ENCODE measurements at places on chromosomes 3 and 15. TPM values are rescaled to one million over a fixed set of nuclear protein-coding genes. Genes with fewer than 3 reads are reported as not detected.

DNA sequence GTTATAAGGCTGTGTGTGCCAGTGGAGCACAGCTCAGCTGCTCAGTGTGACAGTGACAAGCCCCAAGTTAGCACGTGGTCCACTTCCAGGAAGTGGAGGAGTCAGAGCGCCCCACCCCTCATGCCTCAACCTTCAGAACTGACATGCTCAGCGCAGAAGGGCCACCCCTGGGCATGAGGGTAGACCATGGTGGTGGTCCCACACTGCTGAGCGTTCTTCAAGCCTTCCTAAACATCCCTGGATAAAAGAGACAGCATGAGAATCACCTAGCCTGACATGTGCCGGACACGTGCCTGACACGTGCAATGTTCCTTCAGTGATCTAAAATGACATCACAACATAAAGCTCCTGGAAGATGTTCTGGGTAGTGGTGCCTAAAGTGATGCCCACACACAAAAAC lies 16.8 kb downstream of the ATP10A start:
- DNase-seq = no peak

GRCh38 chr3:99925584-99926230 lies 108.0 kb downstream of the CMSS1 start:
- no peak for DNase-seq

GRCh38 chr3:187810021-187810446 lies 64.8 kb upstream of the BCL6 start:
- no peak for DNase-seq

DNA sequence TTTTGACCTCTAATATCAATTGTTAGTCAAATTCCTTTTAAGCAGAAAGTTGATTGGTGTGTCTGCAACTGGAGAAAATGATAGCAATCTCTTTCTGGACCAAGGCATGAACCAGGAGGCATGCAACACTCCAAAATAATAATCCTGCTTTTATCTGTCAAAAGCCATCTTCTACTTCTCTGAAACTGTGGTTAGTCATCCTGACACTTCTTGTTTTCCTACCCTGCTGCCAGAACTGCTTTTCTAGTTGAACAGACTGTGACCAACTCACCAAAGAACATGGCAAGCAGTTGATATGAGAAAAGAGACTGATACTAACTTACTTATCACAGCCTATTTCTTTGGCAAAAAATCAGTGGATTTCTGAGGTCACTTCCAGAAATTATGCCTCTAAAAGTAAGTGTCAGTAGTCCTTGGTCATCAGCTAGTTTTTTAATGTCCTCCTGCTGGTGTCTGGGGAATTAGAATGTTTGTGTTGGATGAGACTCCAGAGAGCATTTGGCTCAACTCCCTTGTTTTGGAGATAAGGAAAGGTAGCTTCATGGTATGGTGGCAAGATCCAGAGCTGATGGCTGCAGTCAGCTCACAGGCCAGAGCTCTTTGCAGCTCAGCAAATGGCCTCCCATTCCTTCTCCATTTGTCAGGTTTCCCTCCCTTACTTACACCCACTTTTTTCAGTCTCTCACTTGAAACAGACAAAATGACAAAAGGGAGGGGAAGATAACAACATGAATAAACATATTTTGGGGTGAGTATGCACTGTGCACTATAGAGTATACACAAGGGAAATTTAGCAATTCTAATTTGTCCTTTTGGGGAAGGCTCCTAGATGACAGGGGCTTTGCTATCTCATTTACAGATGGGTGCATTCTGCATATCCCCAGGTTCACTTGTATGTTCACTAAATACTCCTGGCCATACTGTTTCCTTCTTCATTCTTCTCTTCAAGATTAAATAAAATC lies 7.0 kb downstream of the CRYGS start:
- no peak for DNase-seq

- DNase-seq = peak; percentile 82
Observed at GRCh38 chr3:126132751-126133511, 47.5 kb downstream of the ALDH1L1 start.

- no peak for DNase-seq
Observed at GRCh38 chr3:11626084-11626463, 17.6 kb downstream of the VGLL4 start.

DNA sequence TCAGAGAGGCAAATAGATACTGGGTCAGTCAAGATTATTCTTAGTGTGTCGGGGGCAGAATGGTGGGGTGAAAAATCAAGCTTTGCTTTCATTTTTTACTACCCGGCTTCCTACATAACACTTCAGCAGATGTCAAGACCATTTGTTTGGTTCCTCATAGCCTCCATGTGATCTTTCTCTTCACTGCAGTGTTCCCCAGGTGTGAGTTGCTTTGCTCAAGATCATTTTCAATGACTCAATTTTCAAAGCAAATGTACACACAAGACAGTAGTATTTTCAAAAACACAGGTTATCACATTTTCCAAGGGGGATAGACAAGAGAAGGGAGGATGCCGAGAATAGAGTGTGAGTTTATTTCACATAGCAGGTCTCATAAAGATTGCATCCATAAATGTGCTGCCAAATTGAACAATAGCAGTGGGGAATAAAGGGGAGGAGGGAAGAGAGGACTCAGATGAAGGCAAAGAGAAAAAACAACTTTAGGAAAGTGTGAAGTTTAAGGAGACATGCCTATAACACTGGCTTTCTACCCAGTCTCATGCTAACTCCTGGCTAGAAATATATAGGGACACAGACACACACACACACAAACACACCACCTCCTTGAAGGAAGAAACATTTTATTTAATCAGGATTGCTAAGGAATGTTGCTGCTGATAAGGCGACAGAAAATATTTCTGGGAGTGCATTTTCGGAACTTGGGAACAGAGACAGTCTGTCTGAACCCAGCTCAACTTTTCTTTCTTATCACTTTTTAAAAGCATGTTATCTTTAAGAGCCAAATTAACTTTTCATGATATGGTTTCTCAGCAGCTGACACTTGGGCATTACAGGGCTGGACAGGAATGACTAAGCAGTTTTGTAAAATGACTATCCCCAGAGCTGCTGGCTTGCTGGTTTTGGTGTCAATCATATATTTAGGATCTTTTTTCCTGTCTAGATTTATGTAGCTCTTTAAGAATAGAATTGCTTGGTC lies 402.4 kb downstream of the RBMS3 start:
- DNase-seq = no peak

- DNase-seq = no peak
Observed at GRCh38 chr15:27757052-27757451, 342.1 kb downstream of the OCA2 start.

- no peak for DNase-seq
Observed at GRCh38 chr15:90223441-90224165, 10.1 kb downstream of the CIB1 start.

GRCh38 chr15:98648654-98649471 lies 524 bp downstream of the IGF1R start:
- peak; percentile 69 for DNase-seq

- no peak for DNase-seq
Observed at GRCh38 chr3:7573330-7573729, 712.4 kb downstream of the GRM7 start.

GRCh38 chr3:25855266-25855784 lies 65.4 kb downstream of the OXSM start:
- DNase-seq = no peak

DNA sequence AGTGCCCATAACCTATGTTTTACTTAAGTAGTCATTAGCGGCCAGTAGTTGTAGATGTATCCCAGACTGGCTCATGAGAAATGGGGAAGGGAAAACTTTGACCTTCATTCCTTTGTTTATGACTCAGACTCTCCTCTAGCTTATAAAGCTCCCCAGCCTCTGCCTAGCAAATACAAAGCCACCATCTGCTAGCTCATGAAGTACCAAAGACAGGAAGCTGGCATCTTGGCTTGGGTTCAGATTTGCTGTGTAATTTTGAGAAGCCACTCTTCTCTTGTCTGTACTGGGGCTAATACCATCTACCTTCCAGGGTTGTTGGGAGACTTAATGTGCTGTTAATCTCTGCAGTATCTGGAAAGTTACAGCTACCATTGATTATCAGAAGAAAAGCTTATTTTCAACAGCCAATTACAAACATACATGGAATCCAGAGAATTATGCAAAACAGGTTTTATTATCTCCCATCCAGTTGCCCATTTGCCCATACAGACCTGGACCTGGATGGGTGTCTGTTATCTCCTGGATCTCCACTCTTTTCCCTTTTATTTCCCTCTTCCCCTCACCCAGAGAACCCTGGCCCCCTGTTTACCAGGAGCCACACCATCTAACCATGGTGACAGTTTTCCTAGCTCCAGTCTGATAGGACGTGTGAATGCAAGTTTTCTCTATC lies 153.8 kb downstream of the SEMA6D start:
- DNase-seq = no peak

DNA sequence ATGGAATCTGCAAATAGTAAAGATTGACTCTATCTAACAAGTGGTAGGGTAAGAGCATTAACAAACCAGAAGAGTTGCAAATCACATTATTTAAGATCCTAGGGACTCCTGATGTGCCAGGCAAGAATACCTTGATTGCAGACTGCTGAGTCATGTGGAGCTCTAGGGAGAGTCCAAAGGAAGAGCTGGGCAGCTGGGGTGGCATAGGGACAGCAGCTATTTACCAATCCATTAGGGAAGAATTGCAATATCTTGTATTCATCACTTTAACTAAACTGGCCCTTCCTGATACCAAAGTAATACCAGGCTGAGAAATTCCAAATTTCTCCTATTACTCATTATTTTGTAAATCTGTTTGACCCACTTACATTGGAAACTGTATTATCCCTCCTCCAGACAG lies 52.2 kb upstream of the ACP3 start:
- DNase-seq = no peak

DNA sequence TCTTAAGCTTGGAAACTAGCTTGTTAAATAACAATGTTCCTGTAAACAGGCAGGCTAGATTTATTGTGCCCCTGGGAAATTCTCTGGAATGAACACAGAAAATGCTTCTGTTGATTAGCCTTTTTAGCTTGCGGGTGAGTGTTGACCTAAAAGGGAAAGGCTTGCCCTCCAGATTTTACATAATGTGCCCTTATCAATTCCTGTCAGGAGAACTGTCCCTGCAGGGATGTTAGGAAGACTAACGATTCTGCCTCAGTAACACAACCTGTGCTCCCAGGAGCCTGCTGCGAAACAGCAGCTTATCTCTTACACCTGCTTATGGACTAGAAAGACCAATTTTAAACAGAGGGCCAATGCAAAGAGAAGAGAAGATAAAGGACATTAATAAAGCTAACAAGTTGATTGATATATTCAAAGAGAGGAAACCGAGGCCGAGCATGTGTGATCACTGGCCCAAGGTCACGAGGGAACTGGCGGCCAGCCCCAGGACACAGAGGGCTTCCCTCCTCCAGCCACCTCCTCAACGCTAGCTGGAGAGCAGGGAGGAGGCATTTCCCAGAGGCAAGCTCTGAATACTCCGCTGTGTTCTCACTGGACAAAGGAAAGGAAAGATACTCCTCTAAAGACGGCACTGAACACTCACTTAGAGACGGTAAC lies 48.4 kb upstream of the TJP1 start:
- no peak for DNase-seq

GRCh38 chr3:113259196-113259595 lies 47.8 kb downstream of the BOC start:
- DNase-seq = no peak

DNA sequence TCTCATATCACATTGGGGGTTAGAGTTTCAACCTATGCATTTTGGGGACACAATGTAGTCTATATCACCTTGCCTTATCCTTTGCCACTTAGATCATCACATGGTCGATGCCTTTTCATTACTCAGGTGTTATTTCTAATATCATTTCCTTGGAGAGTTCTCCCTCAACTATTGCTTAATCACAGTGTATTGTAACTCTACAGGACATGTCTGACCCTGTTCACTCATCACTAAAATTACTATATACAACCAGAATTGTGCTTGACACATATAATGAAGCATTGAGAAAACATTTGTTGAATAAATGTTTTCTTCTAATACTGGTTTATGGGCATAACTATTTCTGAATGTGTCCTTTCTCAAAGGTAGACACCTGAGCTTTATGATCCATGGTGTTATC lies 207.4 kb downstream of the EPHA6 start:
- DNase-seq = no peak

- DNase-seq = peak; percentile 78
Observed at GRCh38 chr3:14598143-14598569, 53.4 kb upstream of the CCDC174 start.

- DNase-seq = no peak
Observed at GRCh38 chr3:134516905-134517304, 31.0 kb downstream of the CEP63 start.

DNA sequence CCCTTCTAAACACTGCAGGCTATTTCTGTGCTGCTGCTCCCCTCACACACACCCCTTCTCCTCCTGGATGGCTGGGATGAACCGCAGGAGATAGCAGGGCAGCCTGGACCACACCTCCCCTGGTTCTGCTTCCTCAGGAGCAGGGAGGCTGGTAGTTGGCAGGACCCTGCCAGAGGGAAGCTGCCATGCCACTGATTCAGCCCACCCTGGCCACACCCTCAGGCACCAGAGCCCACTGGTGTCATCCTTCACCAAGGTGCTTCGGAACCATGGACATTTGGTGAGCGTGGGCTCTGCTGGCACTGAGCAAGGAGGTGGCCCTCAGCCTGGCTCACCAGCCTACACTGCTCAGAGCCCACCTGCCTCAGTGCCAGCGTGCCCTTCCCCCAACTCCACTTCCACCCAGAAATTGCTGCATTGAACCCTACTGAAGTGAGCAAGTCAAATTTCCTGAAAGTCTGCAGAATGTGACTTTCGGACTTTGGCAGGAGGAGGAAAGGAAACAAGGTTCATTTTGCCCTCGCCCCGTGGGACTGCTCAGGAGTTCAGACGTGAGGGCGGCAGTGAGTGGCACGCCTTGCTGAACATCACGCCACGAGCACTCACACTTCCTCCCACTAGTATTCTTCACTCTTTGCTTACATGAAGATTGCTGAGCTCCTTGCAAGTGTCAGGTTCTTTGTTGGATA lies 26.3 kb downstream of the BMF start:
- DNase-seq = no peak

The SMCO1 gene
- not detected for polyA plus RNA-seq

The CPB1 gene
- not detected for polyA plus RNA-seq

The CYFIP1 gene
- polyA plus RNA-seq = 19.8 TPM

The SLC12A8 gene
- polyA plus RNA-seq = 6.9 TPM

The CLEC3B gene
- polyA plus RNA-seq = not detected

The ELP6 gene
- polyA plus RNA-seq = 41.6 TPM

The CCR4 gene
- not detected for polyA plus RNA-seq

The TARS3 gene
- polyA plus RNA-seq = 12.7 TPM

The TEX55 gene
- polyA plus RNA-seq = not detected

All from GM23338 (cell line).